Transverse colon (tissue), 4 donors: ENCODE measurements at places on chromosomes 5 and 9.

DNA sequence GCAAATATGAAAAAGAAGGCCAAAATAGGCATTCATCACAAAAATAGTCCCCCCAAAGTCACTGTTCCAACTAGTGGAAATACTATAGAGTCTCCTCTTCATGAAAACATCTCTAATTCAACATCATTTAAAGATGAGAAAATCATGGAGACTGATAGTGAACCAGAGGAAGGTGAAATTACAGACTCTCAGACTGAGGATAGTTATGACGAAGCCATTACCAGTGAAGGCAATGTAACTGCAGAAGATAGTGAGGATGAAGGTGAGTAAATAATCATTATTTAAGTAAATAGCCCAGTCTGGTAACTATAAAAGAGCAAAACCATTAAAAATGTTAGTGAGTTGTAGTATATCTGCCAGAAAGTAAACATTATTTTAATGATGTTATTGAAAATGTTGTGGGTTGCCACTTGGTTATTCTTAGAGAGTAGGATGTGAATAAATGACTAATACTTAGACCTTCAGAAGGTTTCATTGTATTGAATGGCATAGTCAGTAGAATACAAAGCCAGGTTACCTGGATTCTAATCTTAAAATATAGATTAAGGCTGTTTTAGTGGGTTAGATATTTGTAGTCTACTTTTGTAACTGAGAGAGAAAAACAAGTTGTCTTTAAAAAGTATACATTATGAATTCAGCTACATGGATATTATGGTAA lies 16.3 kb downstream of the AGGF1 start:
- no peak for DNase-seq

- no peak for DNase-seq
These were observed 23.4 kb downstream of the SRD5A1 start for GRCh38 chr5:6656680-6657079.

GRCh38 chr9:70601000-70601951 lies 186.8 kb upstream of the KLF9 start:
- peak; percentile 89 for DNase-seq

- peak; percentile 31 for DNase-seq
These were observed 1.4 kb downstream of the DAB2 start for GRCh38 chr5:39423331-39423751.

- no peak for DNase-seq
These were observed 90.7 kb upstream of the PTCH1 start for GRCh38 chr9:95607507-95607906.

DNA sequence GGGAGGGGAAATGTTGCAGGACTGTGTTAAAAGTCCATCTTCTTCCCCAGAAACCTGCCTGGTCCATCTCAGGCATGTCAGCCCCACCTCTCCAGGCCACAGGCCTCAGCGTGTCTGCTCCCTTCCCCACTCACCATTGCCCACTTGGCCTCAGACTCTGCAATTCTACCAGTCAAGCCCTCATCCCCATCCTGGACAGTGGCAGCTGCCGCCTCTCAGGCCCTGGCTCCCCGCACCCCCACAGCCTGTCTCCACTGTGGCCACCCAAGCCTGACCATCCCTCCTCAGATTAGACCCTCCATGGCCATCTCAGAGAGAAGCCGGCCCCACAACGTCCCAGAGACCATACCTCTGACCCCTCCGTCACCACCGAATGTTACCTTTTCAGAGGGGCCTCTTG lies 89.9 kb downstream of the BARX1 start:
- no peak for DNase-seq

DNA sequence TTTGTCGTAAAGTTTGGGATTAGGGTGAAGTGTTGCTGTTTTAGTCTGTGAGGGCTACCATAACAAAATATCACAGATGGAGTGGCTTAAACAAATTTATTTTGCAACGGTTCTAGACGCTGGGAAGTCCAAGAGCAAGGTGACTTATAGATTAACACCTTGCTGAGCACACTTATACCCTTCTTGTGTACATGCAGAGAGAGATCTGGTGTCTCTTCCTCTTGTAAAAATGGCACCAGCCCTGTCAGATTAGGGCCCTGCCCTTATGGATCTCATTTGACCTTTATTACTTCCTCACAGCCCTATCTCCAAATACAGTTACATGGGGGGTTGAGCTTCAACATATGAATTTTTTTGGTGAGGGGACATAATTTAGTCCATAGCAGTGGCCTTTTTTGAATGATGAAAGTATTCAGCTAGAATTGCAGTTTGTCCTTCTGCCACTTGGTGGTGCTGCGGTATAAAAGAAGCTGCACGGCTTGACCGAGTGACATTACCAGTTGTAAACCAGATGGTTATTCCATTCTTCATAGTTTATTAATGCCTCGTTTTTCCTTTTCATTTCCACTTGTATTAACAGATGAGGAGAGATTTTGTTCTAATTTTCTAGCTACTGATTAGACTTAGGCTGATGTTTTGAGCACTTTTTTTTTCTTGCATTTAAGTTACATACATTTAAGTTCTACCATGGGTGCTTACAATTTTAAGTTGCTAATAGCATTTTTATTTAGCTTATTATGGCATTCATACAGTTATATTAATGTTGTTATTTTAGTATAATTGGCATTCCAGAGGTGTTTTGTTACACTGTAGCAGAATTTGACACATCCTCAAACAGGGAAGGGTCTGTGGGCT lies 19.4 kb downstream of the DCP2 start:
- peak; percentile 73 for DNase-seq

- DNase-seq, result peak; percentile 63
These were observed 79.6 kb upstream of the CDKN2B start for GRCh38 chr9:22088717-22089061.

GRCh38 chr5:56412601-56413379 lies 179.7 kb upstream of the ANKRD55 start:
- DNase-seq, result peak; percentile 73

DNA sequence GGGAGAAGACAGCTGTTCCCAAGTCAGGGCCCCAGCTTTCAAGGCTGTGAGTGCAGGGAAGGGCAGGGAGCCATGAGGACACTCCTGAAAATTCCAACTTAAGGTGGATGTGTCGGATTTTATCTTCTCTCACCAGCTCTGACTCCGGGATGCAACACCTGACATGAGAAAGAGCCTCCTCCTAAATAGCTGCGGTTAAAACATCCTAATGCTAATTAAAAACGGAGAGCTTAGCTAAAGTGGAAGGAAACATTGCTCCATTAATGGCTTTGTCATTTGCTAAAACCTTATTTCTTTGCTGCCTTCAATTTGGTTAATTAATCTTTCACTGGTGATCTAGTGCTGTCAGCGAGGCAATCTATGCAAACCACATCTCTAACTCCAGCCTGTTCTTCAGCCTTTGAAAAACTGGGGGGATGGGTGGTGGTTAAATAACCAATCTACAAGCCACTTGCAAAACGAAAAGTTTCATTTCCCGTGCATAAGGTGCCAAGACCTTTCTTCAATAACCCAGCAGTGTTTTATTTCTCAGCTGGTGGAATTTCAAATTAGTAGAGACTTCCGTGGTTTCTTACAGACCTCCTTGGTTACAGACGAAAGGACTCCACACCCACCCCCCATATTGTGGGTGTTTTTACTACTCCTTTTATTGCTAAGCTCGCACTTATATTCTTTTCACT lies 379.6 kb downstream of the MLLT3 start:
- DNase-seq, result no peak

- no peak for DNase-seq
These were observed 100.7 kb upstream of the TRPC7 start for GRCh38 chr5:136466041-136466415.

DNA sequence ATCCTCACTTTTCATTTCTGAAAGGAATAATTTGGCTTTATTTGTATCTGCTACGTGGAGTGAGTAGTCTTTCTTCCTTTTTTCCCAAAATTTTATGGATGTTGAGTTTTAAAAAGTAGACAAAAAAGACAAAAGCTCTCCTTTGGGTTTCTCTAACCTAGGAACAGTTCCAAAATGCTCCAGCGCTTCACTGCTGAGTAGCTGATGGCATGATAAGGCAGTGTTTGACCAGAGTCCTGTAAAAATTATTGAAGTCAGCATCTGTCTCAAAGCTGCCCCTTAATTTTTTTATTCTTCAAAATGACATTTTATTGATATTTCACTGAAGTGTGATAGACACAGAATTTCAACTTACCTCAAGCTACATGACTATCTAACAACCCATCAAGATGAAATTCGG lies 219.0 kb downstream of the ADAMTSL1 start:
- no peak for DNase-seq

GRCh38 chr5:3107156-3107611 lies 355.7 kb upstream of the IRX2 start:
- DNase-seq, result no peak
